ENCODE measurements at places on chromosomes 2 and 18.

DNA sequence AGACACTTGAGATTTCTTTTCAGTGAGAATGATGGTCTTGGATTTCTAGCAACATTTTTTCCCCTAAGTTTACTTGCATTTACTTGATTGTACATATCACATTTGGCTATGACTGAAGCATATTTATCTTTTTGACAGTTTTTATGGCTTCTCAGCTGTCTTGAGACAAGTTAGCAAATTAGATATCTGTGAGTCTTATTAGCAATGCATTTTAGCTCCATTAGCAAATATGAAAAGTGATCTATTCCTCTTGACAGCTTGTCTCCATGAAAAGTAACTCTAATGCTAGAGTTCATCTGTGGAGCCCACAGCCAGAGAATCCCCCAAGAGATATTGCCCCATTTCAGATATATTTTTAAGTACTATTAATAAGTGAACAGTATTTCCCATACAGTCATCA is 72.1 kb upstream of the FAM237A start:
- DNase-seq, result no peak

- no peak for DNase-seq
Measured at GRCh38 chr2:101741775-101742520, 44.4 kb downstream of the MAP4K4 start.

DNA sequence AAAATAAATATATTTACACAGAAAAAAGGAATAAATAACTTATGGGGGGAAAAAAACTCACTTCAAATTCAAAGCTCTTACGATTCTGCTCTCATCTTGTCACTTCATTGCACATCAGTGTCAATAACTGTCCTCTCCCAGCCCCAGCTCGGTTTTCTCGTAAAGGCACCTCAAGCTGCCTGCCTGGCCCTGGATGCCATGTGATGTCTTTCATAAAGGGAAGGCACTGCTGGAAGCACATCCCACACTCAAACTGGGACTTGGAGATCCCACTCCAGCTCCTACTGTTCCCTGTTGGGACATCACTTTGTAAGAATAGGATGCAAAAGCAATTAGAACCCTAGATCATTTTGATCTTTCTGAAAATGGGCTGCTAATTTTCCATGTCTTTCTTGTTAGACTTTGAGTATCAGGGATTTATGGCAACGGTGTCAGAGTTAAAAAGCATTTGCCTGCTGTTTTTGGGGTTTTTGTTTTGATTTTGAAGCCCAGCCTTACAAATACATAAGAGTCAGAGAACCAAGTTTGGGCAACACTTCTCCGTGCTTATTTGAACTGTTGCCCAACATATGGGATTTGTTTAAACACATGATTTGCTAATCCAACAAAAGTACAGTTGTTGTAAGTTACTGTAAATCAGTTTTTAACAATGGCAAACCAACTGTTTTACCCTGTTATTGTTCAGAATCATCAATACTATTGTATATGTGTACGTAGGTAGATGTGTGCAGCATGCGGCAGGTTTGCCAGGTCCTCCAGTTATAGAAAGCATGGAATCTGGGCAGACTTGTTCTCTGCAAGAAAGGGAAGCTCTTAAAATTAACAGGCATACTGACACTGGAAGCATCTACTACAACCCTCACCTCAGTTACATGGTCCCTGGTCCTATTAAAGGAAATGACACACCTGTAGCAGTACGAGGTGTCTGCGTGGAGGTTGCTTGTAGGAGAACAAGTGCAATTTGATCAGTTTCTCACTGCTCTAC is 20.6 kb downstream of the SERTAD2 start:
- no peak for DNase-seq

DNA sequence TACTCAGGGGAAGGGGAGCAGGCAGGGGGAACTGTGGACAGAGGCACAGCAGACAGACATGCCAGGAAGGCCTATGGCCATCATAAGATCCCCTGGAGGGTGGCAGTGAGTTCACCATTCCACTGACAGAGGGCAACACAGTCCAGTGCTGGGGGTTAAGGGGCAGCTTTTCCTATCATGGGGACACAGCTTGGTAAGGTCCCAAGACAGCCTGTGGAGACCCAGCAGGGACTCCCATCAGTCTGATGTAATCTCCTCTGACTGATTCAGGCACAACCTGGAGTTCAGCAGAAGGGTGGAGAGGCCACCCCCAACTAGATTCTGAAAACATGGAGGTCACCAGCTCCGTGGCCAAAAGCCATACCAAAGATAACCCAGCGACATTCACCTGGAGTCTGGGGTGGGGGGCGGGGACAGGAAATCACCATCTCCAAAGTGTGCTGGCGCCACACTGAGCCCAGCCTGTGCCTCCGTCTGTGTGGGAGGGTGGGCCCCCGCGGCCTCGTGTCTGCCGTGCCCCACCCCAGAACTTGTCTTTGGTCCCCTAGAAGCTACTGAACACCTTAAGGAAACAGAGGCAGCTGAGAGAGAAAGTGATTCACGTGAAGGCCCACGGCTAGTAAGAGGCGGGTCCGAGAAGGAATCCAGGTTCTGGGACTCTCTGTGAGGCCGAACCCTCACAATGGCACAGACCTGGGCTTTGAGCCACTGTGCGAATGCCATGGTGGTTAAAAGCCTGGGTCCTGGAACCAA is 28.6 kb downstream of the DNMT3A start:
- DNase-seq, result no peak

GRCh38 chr2:15893689-15894480 is 46.5 kb upstream of the MYCN start:
- no peak for DNase-seq

GRCh38 chr2:117686699-117687098 is 127.8 kb upstream of the DDX18 start:
- DNase-seq, result no peak

GRCh38 chr2:234705108-234705507 is 208.2 kb upstream of the ARL4C start:
- no peak for DNase-seq

- no peak for DNase-seq
Measured at GRCh38 chr2:120826716-120827410, 91.2 kb downstream of the GLI2 start.

DNA sequence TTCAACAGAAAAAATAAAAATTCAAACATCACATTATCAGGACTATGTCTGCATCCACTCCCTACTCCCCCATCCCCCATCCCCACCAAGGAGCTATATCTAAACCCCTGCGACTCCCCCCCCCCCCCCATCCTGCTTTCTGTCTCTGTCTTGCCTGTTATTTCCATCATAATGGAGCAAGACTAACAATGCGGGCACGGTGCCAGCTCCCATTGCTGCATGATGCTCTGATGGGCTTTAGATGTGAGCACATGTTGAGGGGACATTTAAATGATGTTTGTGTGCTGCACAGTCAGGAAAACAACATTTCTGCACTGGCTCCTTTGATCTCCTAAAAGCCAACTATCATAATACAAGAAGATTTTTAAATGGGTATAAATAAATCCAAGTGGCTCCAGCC is 644.2 kb upstream of the SETBP1 start:
- no peak for DNase-seq

- no peak for DNase-seq
Measured at GRCh38 chr2:161919873-161920272, 154.1 kb downstream of the DPP4 start.

DNA sequence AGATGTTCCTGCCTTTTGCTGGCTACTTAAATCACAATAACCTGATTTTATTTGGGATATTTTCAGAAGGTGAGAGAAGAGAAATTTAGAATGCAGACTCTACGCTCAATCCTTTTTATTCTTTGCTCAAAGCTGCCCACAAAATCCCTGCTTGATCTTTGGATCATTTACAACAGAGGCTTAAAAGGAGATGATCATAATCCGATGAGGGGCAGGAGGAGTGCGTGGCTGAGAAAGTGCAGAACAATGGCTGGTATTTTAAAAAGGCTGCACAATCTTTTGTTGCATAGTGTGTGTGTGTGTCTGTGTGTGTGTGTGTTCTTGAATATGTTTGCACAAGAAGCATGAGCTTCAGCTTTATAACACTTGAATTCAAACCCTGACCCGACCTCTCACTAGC is 256.3 kb upstream of the MYT1L start:
- DNase-seq, result no peak

DNA sequence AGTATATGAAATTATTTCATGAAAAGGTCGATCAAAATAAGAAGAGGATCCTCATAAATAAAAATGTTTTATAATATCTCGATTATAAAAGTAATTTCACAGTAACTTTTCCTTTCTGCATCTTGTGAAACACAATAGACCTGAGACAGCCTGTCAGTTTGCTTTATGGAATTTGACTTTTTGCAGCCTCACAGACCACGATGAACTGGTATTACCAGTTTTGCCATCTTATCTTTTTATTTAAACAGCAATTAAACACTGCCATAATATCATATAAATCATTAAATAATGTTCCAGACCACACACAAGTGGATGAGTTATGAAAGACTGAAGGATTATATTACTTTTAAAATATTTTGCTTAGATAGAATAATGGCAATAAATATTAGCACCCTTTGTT is 10.7 kb upstream of the GALNT3 start:
- no peak for DNase-seq

DNA sequence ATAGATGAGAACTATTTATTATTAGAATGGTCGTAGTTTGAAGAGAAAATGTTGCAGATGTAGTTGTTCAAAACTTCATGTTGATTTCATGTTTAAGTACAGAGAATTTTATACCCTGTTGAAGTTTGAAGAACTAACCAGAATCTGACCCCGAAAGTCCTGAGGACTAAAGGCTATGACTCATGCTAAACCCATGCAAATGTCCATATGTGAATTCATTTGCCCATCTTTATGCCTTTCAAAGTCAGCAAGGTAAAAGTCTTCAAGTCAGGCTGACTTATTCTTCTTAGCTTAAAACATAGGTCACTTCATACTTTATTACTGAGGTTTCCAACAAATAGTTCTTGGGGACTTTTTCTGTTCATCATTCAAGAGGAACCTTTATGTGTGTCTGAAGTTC is 185.5 kb downstream of the CCDC85A start:
- DNase-seq, result no peak

Measured in stimulated activated CD8-positive, alpha-beta memory T cell treated with anti-CD3 and anti-CD28 coated beads, Interleukin-4, amount 100 ng/mL, for 4 hours (primary cell).